GM13976 (cell line): ENCODE measurements at places on chromosomes 3 and 15.

GRCh38 chr3:12454076-12454815 is 30.0 kb upstream of the TSEN2 start:
- DNase-seq = no peak

DNA sequence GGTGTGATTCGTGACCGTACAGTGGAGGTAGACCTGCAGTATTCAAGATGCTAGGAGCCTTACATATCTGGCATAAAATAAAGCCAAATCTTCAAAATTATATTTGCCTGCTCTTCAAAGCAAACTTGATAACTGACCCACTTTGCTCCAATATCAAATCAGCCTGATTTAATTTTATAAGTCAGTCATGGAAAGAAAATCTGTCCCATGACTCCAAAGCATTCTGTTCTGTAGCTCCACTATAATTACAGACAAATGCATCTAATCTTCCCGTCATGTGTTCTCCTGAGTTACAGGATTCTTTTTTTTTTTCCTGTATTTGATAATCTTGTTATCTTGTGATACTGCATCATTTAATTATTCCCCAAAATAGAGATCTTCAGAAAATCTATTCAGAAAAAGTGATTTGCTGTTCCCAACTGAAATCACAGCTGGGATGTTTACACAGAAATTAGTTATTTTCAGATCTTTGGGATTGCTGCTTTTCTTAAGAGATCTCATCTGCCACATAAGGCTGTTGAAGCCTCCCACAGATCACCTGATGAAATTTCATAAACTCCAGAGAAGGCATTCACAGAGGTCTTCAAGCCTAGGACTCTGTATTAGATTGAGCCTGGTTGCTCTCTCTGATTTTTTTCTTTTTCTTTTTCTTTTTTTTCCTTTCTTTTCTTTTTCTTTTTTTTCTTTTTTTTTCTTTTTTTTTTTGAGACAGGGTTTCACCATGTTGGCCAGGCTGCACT is 27.2 kb downstream of the TIMP4 start:
- DNase-seq = no peak

GRCh38 chr15:55799291-55800212 is 56.6 kb upstream of the PRTG start:
- DNase-seq = peak; percentile 66

DNA sequence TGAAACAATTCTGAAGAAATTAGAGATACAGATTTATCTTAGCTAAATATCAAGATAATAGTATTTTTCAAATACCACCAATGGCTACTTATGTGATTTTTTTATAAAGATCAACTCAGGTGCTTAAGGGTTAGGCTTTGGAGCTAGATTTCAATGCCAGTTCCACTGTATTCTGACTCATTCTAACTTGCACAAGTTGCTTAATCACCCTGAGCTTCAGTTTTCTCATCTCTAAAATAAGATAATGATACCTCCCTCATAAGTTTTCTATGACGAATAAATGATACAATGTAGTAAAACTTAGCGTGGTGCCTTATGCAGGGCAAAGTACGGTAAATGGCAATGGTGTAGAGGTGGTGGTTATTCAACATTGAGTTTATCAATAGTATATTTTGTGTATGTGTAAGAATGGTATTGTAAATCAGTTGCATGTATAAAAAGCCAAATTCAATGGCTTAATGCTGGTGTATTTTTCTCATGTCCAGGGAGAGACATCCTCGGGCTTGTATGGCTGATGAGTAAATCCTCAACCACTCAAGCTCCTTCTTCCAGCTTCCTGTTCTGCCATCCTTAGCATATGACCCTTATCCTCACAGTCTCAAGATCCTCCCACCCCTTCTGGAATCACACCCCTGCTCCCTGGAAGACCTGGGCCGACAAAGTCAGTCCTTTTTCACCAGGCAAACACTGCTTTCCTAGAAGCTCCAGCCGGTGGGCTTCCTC is 505.9 kb upstream of the CFAP20DC start:
- no peak for DNase-seq

GRCh38 chr15:62099094-62099601 is 32.4 kb downstream of the C2CD4A start:
- DNase-seq = no peak
